ENCODE measurements at places on chromosomes 6 and 20.
A peak's percentile ranks its signal among the peaks of the same experiment; 100 is the strongest.

GRCh38 chr6:12538881-12539357 is 177.6 kb upstream of the PHACTR1 start:
- DNase-seq = no peak

- DNase-seq = no peak
These were observed 4.9 kb upstream of the TBX18 start for GRCh38 chr6:84769306-84769705.

DNA sequence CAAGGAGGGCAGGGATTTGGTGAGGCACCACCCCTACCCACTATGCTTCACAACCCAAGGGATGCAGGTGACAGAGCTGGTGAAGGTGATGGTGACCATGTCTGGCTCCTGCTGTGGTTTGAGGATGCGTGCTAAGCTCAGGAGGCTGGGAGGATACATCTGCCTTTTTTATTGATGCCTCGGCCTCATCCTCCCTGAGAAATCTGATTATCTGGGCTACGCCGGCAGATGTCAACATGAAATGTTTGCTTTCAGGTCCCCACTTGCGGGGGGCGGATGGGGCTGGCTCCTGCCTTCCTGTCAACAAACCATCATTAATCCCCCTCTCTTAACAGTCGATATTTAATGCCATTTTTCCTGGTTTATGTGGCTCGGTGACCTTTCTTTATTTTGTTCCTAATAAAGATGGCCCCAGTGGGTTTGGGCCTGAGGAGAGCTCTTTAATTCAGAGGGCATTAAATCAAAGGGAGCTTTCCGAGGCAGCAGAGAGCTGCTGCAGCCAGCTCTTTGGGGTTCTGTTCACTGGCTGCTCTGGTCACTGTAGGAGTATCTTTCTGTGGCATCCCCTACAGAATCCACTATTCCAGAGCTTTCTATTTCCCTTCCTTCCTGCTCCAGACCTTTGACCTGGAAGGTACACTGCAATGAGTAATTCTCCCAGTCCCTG is 33.5 kb upstream of the LRFN2 start:
- DNase-seq = no peak

- no peak for DNase-seq
These were observed 66.4 kb upstream of the NEDD9 start for GRCh38 chr6:11298651-11299420.

- DNase-seq = no peak
These were observed 53.6 kb upstream of the SIRPA start for GRCh38 chr20:1841554-1842140.

- no peak for DNase-seq
These were observed 40.2 kb downstream of the SLC35F1 start for GRCh38 chr6:117947234-117947633.

GRCh38 chr6:169140986-169141495 is 112.6 kb downstream of the THBS2 start:
- no peak for DNase-seq

DNA sequence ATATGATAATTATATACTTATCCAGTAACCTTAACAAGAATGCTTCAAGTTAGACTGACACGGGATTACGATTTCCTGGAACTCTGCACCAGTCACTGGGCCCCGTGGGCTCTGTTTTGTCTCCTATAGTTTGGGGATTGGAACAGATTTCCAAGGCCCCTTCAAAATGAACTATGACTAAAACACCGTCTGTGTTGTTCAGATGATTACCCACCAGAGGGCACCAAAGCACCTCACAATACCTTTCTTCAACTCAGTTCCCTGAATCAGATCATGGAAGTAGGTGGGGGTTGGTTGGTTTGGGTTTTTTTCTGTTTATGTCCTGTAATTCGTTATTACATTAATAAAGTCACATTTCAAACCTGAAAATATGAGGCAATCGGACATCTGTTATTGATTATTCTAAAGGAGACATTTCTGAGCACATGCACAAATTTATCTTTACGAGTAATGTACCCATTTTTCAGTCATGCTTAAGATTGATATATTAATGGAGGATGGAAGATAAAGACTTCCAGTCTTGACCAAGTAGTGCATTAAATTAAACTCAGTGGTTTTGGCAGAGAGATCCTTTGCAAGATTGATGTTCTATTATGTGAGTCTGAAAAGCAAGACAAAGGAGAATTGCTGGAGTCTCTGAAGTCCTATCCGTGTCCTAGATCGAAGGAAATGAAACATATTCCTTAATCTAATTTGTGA is 112.0 kb upstream of the COL21A1 start:
- DNase-seq = peak; percentile 24

DNA sequence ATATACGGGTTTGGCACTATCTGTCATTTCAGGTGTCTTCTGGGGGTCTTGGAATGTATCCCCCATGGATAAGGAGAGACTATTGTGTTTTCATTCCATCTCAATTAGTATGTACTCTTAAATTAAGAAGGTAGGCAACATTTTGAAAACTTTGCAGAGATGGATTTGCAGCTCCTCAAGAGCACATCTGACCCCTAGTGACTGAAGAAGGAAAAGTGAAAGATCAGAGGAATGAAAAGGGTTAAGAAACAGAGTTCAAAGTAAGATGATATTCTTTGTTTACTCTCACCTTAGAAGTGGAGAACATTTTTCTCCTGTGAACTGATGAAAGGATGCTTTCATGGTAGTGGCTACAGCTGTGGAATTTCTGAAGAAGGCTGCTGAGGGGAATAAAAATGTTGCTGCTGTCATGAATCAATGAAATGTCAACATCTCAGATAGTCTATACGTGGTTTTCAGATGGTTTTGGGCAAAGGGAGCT is 41.5 kb downstream of the SH3BGRL2 start:
- no peak for DNase-seq

DNA sequence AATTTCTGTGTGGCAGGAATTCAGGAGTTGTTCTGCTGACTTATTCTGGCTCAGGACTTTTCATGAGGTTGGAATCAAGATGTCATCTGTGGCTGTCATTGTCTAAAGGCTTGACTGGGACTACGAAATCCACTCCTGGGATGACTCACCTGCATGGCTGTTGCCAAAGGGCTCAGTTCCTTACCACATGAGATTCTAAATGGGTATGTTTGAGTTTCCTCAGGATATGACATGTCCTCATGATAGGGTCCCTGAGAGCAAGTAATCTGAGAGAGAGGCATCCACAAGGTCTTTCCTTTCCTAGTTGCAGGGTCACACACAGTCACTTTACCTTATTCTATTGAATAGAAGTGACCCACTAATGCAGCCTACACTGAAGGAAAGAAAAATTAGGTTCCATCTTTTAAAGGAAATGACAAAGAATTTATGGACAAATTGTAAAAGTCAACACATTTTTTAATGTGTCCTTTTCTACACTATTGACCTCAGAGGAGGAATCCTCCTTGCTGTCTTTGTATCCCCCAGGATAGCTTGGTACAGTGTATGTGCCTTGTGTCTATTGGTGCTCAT is 1025.0 kb upstream of the GJE1 start:
- DNase-seq = no peak

Data from activated naive CD4-positive, alpha-beta T cell (primary cell).